Iris pigment epithelial cell (primary cell): ENCODE measurements at places on chromosomes 7 and 10.

- DNase-seq, result no peak
Observed at GRCh38 chr10:103666762-103667150, 173.3 kb downstream of the NEURL1 start.

DNA sequence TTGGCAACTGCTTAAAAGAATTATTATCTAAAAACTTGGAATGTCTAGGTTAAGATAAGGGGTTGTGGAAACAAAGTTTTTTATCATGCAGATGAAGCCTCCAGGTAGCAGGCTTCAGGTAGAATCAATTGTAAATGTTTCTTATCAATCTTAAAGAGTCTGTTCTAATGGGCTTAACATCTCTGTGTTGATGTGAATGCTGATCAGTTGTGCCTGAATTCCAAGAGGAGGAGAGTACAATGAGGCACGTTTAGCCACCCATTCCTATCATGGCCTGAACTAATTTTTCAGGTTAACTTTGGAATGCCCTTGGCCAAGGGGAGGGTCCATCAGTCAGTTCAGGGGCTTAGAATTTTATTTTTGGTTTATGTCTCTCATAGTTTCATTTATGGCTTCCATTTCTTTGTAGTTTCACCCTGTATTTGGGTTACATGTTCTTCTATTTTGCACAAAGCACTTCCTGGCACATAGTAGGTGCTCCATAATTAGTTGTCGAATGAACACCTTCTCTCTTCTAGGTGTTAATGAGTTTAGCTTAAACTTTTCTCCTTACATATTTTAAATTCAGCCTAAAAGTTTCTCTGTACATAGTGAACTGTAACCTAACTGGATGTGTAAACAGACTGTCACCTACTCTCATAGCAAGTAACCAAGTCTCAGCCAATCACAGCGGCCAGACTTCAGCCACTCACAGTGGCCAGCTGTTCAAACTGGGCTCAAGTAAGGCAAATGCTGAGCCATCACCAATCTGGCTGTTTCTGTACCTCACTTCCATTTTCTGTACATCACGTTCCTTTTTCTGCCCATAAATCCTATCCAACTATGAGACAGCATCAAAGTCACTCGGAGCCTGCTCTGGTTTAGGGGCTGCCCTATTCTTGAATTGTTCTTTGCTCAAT is 34.7 kb downstream of the ALOX5 start:
- no peak for DNase-seq

DNA sequence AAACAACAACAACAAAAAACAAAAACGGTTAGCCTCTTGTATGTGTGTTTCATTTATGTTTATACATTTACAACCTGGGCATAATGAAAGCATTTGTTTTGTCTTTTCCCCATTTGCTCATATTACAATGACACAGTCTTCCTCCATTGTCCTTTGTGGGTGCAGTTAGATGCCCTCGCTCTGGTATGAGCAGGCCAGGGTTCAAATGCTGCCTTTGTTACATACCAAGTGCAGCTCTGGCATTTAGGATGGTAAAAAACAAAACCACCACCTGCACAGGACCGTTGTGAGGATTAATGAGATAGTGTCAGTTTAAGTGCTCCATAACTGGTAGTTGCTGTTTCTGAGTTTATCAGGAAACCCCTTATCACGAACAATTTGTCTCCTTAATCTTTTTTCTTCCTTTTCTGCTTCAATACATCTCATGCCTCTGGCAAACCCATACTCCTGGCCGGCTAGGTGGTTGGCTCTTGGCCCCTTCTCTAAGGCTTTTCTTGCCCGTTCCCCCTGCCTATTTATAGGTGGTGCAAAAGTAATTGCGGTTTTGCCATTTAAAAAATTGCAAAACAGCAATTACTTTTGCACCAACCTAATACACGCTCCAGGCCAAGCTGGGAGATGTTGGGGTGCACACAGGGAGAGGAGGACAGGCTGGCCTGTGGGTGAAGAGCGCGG is 18.6 kb upstream of the TMEM225B start:
- no peak for DNase-seq

DNA sequence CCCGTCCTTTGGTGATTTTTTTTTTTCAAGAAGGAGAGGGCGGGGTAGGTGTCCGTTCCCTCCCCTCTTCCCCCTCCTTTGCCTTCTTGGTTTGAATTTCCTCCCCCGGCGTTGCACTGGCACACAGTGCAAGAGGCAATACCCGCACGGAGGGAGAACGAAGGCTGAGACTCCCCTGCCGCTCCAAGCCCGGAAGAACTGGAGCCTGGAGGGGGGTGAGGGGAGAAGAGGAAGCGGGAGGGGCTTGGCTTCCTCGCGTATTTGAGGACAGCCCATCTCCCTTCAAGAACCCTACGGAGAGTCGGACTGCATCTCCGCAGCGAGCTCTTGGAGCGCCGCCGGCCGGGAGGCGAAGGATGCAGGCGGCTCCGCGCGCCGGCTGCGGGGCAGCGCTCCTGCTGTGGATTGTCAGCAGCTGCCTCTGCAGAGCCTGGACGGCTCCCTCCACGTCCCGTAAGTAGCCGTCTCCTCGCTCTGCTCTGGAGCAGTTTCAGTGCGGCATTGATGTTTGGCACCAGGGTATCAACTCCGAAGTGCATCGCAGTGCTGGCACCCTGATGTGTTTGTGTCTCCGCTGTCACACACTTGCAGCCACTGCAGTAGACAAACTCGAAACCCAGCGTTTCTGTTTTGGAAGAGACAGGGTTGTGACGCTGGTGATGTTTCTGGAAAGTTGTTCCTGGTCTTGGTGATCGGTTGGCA is at the start of gene CNTNAP2:
CNTNAP2 (plus strand) TSS at position 281 of the 702 bp plus-strand sequence; CDS start at position 357, 76 bp downstream.
- peak; percentile 47 for DNase-seq

GRCh38 chr10:15113766-15114165 is 16.6 kb downstream of the RPP38 start:
- no peak for DNase-seq

GRCh38 chr10:23777153-23777552 is 338.3 kb downstream of the OTUD1 start:
- DNase-seq, result no peak

GRCh38 chr7:27146491-27147198 is 929 bp downstream of the HOXA6 start:
- no peak for DNase-seq

- no peak for DNase-seq
Observed at GRCh38 chr7:155555116-155555695, 8.8 kb upstream of the CNPY1 start.
